Pulmonary artery endothelial cell (primary cell): ENCODE measurements at places on chromosomes 16 and 17.

GRCh38 chr16:67431775-67432505 is 1.0 kb downstream of the HSD11B2 start:
- DNase-seq, result no peak

- no peak for DNase-seq
Measured at GRCh38 chr16:21100447-21100846, 50.2 kb downstream of the DNAH3 start.

- no peak for DNase-seq
Measured at GRCh38 chr16:27480761-27481160, 69.0 kb downstream of the GTF3C1 start.

DNA sequence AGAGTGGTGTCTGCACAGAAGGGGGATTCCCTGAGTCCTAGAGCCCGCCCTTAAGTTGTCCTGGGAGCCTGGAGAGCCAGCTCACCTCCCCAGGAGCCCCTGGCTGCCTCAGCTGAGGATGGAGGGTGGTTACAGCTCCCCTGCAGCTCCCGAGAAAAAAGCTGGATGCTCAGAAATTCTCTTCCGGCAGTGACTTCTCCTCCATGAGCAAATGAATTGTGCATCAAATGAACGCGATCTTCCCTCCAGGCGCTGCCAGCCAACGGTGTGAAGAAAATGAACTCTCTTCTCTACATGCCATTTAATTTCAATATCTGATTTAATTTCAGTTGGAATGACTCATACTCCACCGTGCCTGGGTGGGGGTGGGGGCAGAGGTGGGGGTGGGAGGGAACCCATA is 14.3 kb upstream of the C16orf74 start:
- DNase-seq, result no peak

DNA sequence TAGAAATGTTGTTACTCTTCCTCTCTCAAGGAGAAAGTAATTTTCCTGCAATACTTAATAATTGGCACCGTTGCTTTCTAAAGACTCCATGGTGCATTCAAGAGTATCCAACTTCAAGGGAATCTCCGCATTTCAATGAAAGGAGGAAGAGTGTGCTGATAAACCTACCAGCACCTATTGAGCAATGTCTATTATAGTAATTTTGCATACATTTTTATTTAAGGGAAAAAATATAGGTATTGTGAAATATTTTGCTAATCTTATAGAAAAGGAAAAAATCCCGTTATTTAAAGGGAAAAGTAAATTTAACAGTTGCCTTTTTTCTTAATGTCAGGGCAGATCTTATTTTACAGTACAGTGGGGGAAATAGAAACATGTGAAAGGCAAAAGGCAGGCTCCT is 1.1 kb upstream of the TMEM106A start:
- no peak for DNase-seq

DNA sequence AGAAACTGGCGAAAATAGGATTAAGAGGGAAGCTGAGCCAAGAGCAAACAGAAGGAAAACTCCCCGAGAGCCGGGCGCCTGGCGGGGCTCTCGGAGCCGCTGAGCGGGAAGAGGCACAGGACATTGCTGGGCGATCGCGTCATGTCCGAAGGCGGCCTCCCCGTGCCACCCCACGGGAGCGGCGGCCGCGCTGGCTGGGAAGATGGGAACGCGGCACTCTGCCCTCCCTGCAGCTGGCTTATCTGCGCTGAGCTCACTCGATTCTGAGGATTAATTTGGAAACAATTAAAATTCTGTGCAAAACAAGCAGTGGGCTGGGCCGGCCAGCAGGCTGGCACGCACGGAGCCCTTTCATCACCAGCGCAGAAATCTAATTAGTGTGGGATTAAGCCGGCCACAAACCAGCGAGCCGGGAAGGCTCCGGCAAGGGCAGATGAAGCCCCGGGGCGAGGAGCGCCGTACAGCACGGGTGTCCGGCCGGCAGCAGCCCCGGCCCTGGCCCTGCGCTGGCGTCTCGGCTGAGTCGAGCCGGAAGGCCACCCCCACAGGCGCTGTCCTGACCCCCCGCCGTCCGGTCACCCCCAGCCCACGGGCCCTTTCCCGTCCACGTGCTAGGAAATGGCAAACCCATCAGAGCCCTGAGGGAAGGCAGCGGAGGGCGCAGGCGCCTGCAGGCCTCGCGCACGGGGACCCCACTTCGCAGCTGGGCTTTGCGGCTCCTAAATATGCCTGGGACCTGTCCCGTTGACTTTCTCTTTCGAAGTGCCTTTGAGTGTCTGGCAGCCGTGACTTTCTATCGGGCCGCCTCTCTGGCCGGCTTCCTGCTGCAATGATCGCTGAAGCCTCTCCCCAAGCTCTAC is 37.9 kb downstream of the SOX8 start:
- no peak for DNase-seq
